ENCODE measurements at places on chromosomes 6 and 20.
A peak's percentile ranks its signal among the peaks of the same experiment; 100 is the strongest.

DNA sequence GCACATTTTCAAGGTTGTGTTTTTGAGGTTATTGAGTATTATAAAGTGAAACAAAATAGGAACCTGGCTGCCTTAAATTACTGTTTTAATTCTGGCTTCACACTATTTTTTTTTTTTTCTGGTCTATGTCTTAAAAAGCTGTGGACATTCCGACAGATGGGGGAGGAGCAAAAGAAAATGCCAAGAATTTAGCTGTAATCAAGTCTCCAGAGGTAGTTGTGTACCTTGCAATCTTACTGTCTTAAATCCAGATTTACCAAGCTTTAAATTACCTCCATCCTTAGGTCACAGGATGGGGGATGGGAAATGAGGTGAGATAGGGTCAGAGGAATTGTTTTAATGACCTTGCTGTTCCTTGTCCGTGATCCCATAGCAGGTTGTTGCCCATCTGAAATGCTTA, 182.8 kb downstream of the UTRN start:
- no peak overlapping the region for H3K27ac ChIP-seq
- no peak for DNase-seq
- H3K36me3 ChIP-seq = peaks cover 58% of the 10 kb centered on the region

- peaks cover 2% of the 10 kb centered on the region for H3K36me3 ChIP-seq
- H3K27me3 ChIP-seq = no peaks in the 10 kb centered on the region
- no peak for DNase-seq
Measured at GRCh38 chr6:138774370-138774769, 801 bp downstream of the CCDC28A start.

DNA sequence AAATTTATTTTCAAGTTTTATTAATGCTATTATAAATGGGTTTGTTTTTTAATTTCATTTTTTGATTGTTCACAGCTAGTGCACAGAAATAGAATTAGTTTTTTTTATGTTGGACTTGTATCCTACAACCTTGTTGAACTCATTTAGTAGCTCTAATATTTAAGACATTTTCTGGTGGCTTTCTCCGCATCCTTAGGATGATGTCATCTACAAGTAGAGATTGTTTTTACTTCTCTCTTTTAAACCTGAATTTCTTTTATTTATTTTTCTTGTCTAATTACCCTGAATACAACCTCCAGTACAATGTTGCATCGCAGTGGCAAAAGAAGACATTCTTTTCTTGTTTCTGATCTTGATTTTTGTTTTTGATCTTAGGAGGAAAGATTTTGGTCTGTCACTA, 142.6 kb upstream of the PRDM1 start:
- no peak for DNase-seq
- H3K4me1 ChIP-seq = peaks cover 31% of the 10 kb centered on the region
- H3K27me3 ChIP-seq = peaks cover 5% of the 10 kb centered on the region
- peak overlapping the region; percentile 6 for H3K4me3 ChIP-seq
- H3K27ac ChIP-seq = no peak overlapping the region

DNA sequence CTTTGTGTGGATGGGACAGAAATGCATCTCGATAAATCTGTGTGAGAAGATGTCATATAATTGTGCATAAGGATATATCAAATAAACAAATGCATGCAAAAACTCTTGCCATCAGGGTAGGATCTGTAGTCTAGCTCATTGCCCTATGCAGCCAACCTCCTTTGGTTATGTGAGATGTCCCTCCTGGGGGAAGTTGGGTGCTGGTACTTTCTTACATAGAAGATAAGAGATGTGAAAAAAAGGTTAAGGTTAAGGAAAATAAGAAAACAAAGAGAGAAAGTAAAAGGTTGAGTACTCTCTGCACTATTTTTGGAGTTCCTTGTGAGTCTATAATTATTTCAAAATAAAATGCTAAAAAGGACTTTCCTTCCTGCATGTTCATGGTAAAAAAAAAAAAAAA, 30.4 kb downstream of the ZDHHC14 start:
- no peak overlapping the region for H3K27ac ChIP-seq
- DNase-seq = no peak
- no peak overlapping the region for H3K4me3 ChIP-seq

DNA sequence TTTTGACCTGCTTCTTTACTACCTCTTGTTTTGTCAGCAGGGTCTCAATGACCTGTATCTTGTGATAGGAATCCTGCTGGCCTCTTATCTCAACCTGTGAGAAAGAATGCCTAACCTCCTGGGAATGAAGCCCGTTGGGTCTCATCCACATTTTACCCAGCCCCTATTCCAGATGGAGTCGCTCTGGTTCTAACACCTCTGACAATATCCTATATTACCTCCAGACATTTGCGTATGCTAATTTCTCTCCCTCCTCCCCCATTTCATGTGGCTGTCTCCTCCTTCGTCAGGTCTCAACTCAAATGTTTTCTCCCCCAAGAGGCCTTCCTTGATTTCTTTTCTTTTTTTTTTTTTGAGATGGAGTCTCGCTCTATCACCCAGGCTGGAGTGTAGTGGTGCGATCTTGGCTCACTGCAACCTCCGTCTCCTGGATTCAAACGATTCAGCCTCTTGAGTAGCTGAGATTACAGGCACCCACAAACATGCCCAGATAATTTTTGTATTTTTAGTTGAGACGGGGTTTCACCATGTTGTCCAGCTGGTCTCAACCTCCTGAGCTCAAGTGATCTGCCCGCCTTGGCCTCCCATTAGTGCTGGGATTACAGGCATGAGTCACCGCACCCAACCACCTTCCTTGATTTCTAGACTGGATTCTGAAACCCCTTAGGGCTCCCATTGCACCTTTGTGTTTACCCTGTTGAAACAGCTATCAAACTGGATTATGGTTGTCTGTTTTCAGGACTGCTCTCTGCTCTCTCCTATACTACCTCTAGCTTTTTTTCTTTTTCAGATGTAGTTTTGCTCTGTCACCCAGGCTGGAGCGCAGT, 49.5 kb upstream of the B4GALT5 start:
- peaks cover 52% of the 10 kb centered on the region for H3K27me3 ChIP-seq
- H3K4me3 ChIP-seq = no peak overlapping the region
- H3K4me1 ChIP-seq = peaks cover 17% of the 10 kb centered on the region
- no peak for DNase-seq
- H3K27ac ChIP-seq = no peak overlapping the region
- H3K36me3 ChIP-seq = peaks cover 3% of the 10 kb centered on the region

- H3K4me3 ChIP-seq = no peak overlapping the region
- peaks cover 27% of the 10 kb centered on the region for H3K36me3 ChIP-seq
- H3K27me3 ChIP-seq = no peaks in the 10 kb centered on the region
- DNase-seq = no peak
- peaks cover 14% of the 10 kb centered on the region for H3K4me1 ChIP-seq
Measured at GRCh38 chr20:36663031-36663430, 17.0 kb upstream of the SLA2 start.

DNA sequence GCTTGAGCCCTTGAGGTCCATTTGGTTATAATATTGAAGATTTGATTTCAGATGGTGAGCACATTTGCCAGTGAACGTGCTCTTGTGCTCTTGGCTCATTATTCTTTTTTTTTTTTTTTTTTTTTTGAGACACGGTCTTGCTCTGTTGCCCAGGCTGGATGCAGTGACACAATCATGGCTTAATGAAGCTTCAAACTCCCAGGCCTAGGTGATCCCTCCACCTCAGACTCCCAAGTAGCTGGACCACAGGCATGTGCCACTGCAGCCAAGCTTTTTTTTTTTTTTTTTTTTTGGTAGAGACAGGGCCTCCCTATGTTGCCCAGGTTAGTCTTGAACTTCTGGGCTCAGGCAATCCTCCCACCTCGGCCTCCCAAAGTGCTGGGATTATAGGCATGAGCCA, 176.2 kb downstream of the KLHL32 start:
- peaks cover 3% of the 10 kb centered on the region for H3K27me3 ChIP-seq
- H3K27ac ChIP-seq = no peak overlapping the region
- no peaks in the 10 kb centered on the region for H3K36me3 ChIP-seq

DNA sequence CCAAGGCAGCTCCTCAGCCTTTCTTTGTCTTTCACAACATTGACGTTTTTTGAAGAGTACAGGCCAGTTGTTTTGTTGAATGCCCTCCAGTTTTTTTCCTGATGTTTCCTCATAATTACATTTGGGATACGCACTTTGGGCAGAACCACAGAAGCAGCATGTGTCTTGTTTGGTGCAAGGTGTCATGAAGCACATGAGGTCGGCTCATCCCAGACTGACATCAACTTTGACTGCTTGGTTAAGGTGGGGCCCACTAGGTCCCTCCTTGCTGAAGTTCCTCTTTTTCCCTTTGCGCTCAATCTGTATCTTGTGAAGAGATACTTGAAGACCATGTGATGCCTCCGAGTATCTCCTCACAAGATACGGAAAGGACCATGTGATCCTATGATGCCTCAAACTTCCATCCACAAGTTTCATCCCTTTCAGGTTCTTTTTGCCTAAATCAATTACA, 10.5 kb downstream of the SNAI1 start:
- no peaks in the 10 kb centered on the region for H3K4me1 ChIP-seq
- no peak overlapping the region for H3K4me3 ChIP-seq
- no peaks in the 10 kb centered on the region for H3K36me3 ChIP-seq
- no peak overlapping the region for H3K27ac ChIP-seq

- H3K4me3 ChIP-seq = no peak overlapping the region
- H3K36me3 ChIP-seq = no peaks in the 10 kb centered on the region
- peaks cover 19% of the 10 kb centered on the region for H3K27me3 ChIP-seq
- no peak overlapping the region for H3K27ac ChIP-seq
Measured at GRCh38 chr6:118284736-118285360, 263.2 kb upstream of the PLN start.

- H3K27ac ChIP-seq = no peak overlapping the region
- no peak overlapping the region for H3K4me3 ChIP-seq
- no peak for DNase-seq
Measured at GRCh38 chr6:18350271-18350670, 36.9 kb upstream of the RNF144B start.

GRCh38 chr6:126625019-126625418, 285.1 kb downstream of the CENPW start:
- no peak for DNase-seq
- H3K27me3 ChIP-seq = no peaks in the 10 kb centered on the region
- no peaks in the 10 kb centered on the region for H3K4me1 ChIP-seq
- H3K36me3 ChIP-seq = no peaks in the 10 kb centered on the region

DNA sequence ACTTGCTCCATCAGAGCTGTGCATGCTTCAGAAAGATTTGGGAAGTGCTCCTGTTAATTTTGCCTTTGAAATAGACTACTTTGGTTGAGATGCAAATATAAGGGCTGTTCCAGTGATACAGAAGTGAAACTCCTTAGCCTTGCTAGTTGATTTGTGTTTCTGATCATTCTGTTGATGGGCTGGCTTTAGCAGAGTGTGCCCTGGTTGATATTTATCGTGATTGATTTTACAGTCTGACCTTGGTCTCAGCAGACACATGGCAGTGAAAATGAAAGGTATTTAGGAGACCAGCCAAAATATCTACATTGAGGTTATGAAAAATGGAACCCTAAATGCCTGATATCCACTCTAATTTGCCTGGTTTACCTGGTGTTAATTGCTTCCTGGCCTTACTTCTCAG, 122.1 kb upstream of the CEP162 start:
- H3K27ac ChIP-seq = no peak overlapping the region
- no peaks in the 10 kb centered on the region for H3K27me3 ChIP-seq
- no peaks in the 10 kb centered on the region for H3K4me1 ChIP-seq
- DNase-seq = no peak

- H3K4me3 ChIP-seq = no peak overlapping the region
- H3K36me3 ChIP-seq = no peaks in the 10 kb centered on the region
- no peak overlapping the region for H3K27ac ChIP-seq
- H3K4me1 ChIP-seq = no peaks in the 10 kb centered on the region
- no peak for DNase-seq
- peaks cover 20% of the 10 kb centered on the region for H3K27me3 ChIP-seq
Measured at GRCh38 chr6:52124126-52125121, 37.0 kb upstream of the PKHD1 start.

GRCh38 chr20:14986656-14987055, 649.2 kb upstream of the FLRT3 start:
- no peak for DNase-seq
- no peaks in the 10 kb centered on the region for H3K27me3 ChIP-seq
- no peaks in the 10 kb centered on the region for H3K36me3 ChIP-seq
- H3K4me3 ChIP-seq = no peak overlapping the region
- H3K27ac ChIP-seq = no peak overlapping the region

DNA sequence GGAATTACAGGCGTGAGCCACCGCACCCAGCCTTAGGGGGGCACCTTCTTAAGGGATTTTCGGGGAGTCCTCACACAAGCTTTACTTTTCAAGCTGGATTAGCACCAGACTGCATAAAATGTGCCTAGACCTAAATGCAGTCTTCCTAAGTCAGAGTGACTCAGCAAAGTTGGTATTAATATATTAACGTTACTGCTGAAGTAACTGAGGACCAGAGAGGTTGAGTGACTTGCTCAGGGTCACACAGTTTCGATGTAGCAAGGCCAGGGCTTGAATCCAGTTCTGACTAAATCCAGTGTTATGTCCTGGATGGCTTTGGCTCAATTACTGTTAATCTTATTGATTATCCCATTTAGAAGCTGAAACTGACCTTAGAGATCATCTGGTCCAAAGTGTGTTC, 13.4 kb downstream of the EDEM2 start:
- no peak overlapping the region for H3K27ac ChIP-seq
- no peak for DNase-seq
- no peak overlapping the region for H3K4me3 ChIP-seq
- H3K36me3 ChIP-seq = peaks cover 34% of the 10 kb centered on the region
- H3K4me1 ChIP-seq = no peaks in the 10 kb centered on the region

GRCh38 chr6:158561321-158561884, 1.5 kb downstream of the TMEM181 start:
- peak overlapping the region; percentile 99 for H3K4me3 ChIP-seq
- H3K4me1 ChIP-seq = peaks cover 50% of the 10 kb centered on the region
- no peak for DNase-seq
- H3K27ac ChIP-seq = peak overlapping the region; percentile 98
- peaks cover 19% of the 10 kb centered on the region for H3K36me3 ChIP-seq
- peaks cover 3% of the 10 kb centered on the region for H3K27me3 ChIP-seq

DNA sequence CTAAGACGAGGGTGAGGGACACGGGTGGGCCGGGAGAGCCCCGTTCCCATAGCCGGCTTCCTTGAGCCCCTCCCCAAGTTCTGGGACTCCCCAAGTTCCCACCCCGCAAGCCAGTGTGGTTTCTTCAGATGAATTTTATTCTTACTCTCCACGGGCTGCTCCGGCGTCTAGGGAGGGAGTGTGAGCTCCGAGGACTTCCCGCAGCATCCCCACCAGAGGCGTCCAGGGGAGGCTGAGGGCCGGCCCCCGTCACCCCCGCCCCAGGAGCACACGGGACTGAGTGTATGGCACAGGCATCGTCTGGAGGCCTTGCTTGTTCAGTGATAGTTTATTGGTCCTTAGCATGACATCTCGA, 10.0 kb upstream of the SLC4A11 start:
- no peak overlapping the region for H3K27ac ChIP-seq
- H3K4me1 ChIP-seq = peaks cover 2% of the 10 kb centered on the region
- no peak for DNase-seq
- no peaks in the 10 kb centered on the region for H3K36me3 ChIP-seq
- peaks cover 25% of the 10 kb centered on the region for H3K27me3 ChIP-seq
- peak overlapping the region; percentile 7 for H3K4me3 ChIP-seq

DNA sequence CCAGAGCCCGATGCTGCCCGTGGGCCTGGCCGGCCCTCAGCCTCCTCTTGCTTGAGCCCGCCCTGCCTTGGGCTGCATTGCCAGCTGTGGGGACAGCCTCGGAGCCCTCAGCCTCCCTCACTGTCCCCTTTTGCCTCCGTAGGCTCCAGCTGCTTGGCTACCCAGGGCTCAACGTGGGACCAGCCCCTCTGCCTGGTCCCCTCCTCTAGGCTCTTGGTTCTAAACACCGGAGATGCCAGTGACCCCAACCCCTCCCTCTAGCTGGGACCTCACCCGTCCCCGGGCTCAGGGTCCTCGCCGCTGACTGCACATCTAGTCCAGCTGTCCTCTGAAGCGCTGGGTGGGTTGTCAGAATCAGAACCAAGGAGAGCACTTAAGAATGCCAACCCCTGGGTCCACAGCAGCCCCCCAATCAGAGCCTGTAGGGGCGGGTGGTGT, 345.2 kb downstream of the ZFAND3 start:
- no peak overlapping the region for H3K4me3 ChIP-seq
- H3K27ac ChIP-seq = no peak overlapping the region
- H3K36me3 ChIP-seq = no peaks in the 10 kb centered on the region
- H3K27me3 ChIP-seq = no peaks in the 10 kb centered on the region

Data from T-helper 2 cell treated with Interferon-gamma antibody and Interleukin-4, amounts not matched to agents 5 μg/mL and 100 μg/mL, for 36 hours (primary cell).